ENCODE measurements at places on chromosomes 13 and 19.
A peak's percentile ranks its signal among the peaks of the same experiment; 100 is the strongest.

DNA sequence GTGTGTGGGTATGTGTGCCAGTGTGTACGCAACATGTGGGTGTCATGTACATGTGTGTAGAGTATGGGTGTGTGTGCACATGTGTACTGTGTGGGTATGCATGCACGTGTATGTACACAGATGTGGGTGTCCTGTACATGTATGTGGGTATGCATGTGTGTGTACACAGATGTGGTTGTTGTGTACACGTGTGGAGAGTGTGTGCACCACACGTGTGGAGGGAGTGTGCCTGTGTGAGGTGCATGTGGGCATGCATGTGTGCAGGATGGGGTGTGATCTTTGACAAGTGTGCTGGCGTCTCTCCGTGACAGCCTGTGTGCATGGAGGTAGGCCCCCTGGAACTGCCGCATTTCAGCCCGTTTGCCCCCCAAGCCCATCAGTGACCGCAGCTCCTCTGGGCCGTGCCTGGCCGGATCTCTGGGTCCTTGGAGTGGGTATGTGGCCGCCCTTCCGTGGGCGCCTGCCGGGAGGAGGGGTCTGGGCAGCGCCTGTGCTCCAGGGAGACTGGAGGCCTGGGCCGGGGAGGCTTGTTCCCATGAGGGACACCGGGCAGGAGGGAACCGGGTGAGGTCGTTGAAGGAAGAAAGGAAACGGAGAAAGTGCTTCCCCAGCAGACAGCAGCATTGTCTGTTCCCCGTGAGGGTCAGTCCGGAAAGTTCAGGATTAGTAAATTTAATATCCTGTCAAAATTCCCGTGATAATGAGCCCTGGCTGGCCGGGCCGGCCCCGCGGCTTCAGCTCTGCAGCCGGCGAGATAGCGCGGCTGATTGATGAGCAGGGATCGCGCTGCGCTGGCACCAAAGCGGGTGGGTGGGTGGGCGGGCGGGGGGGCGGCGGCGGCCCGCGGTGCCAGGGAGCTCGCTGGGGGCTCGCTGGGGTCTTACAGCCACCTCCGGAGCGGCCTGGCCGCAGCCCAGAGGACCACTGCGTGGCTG, 91.1 kb upstream of the SOX1 start:
- DNase-seq, result peak; percentile 40

DNA sequence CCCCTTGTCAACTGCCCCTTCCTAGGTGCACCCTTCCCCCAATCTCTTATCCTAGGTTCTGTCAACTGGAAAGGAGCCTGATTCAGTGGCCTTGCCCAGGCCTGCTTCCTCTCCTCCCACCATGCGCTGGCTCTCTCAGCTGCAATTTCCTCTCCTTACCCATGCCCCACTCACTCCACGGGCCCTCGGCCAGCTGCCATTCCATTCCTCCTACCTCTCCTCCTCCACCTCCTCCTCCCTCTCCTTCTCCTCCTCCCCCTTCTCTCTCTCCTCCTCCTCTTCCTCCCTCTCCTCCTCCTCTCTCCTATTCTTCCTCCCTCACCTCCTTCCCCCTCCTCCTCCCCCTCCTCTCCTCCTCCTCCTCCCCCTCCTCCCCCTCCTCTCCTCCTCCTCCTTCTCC, 9.6 kb upstream of the TIMM44 start:
- DNase-seq, result no peak

- DNase-seq, result no peak
These were observed 18.3 kb downstream of the KCNC3 start for GRCh38 chr19:50310759-50311465.

DNA sequence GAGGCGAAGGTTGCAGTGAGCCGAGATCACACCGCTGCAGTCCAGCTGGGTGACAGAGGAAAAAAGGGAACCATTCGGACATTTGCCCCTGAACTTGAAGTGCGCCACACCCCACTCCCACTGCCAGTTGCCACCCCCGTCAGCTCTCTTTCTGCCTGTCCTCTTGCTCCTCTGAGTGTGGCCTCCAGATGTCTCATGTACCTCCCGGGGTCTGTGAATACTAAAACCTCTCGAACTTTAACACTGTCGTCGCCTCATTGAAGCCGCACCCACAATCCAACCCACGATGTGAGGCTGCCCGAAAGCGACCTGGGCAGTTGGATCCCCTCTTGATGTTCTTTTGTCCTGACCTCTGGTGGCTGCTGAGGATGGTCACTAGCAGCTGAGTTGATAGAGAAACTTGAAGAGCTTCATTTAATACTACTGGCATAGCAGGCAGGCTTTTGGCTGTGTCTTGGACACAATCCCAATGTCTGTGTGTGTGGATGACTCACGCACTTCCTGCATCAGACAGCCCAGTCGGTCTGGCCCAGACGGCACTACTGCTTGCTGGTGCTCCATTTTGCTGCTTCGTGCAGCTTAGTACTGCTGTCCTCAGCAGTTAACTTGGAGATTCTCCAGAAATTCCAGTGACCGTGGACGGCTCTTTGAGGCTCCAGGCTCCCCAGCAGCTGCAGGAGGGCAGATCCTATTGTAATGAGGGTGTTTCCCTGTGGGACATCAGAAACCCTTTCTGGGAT, 4.2 kb downstream of the FPR3 start:
- DNase-seq, result peak; percentile 52

- DNase-seq, result no peak
These were observed 224.4 kb downstream of the LACC1 start for GRCh38 chr13:44104197-44104490.

GRCh38 chr13:64276232-64276631, 2860.6 kb upstream of the PCDH20 start:
- no peak for DNase-seq

GRCh38 chr19:16585808-16586476, 13.7 kb upstream of the SLC35E1 start:
- DNase-seq, result no peak

DNA sequence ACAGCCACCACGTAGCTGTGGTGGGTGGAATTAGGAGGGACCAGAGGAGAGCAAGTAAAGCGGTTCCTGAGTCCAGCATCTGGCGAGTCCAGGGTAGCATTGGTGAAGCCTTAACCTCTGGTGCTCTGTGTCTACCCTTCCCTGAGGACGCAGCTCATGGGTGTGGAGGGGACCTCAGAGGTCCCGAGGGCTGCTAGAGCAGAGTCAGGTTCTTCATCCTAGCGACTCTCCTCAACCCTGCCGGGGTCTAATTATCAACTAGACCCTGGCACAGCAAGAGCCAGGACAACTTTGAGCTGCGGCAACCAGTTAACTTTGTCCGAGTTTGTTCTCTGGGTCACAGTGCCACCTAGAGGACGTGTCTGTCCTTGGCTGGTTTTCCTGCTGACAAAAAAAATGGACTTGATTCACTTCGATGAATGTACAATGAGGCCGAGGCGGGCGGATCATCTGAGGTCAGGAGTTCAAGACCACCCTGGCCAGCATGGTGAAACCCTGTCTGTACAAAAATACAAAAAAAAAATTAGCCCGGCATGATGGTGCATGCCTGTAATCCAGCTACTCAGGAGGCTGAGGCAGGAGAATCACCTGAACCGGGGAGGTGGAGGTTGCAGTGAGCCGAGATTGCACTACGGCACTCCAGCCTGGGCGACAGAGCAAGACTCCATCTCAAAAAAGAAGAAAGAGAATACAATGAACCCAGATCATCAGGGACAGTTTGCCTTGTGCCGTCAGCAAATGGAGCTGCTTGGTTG, 25.0 kb downstream of the TSSK6 start:
- DNase-seq, result peak; percentile 85

DNA sequence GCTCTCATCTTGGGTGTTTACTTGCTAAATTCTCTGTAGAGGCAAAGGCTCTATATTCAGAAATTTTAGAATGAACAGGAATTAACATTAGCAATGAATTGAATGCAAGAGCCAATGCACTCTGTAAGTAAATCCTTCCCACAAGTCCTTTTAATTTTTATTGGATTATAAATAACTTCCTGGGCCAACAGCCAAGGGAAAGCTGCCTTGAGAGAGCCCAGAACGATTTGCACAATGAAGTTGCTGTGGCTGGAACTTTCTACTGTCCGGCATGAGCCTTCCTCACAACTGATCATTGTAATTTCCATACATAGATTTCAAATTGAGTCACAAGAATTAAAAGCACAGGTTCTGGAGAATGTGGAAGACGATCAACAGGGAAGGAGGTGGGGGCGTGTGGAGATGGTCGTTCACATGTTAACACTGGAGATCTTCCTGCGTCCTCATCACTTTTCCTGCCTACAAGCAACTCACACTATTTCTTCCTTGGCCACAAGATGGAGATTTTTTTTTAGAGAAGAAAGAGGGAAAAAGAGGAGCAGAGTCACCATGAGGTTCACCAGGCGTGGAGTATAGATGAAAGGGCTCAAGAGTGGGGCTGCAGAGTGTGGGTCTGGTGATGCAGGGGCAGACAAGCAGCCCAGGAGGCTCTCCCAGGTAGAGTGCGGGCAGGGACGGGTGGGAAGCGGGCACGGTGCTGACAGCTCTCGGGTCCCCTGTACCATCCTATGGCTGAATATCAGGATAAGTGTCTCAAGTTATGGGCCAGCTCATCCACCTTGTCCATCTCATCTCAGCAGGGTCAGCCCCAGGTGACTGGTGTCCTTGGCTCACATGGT, 110.7 kb downstream of the SOX1 start:
- DNase-seq, result no peak

- no peak for DNase-seq
These were observed 1.3 kb downstream of the BBC3 start for GRCh38 chr19:47229676-47230053.

- DNase-seq, result peak; percentile 65
These were observed 25.1 kb downstream of the RFX1 start for GRCh38 chr19:13981021-13981420.

DNA sequence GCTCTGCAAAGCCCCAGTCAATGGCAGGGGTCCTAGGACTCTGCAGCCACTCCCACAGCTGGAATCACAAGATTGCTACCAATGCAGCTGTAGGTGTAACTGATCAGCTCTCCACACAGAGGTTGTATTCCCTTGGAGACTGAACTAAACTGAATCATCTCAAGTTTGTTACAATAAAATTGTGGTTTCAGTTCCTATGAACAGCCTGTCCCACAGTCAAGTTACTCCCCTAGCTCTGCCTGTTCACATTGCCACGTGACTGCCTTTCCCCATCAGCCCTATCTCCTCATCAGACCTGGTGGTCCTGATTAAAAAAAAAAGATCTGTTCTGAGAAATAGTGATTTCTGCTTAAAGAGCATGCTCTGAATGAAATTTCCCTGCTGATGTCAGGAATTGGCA, 287.9 kb upstream of the NBEA start:
- no peak for DNase-seq

DNA sequence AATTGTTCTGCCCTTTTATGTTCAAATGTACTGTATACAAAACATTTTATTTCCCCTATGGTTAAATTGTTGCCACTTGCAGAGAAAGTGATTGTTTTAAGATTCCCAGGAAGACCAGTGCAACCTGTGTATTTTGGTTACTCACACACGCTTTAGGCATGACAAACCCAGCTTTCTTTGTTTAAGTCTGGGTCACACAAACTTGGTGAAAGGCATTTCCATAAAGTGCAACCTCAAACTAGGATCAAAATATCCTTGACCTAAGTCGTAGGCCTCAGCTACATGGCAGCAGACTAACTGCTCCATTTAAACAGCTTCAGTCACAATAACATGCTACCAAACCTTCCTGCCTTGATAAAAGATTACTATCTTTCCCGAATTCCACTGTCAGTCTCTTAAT, 639.0 kb upstream of the PRR20A start:
- DNase-seq, result no peak

GRCh38 chr13:76210262-76210661, 574.1 kb downstream of the LMO7 start:
- DNase-seq, result no peak

DNA sequence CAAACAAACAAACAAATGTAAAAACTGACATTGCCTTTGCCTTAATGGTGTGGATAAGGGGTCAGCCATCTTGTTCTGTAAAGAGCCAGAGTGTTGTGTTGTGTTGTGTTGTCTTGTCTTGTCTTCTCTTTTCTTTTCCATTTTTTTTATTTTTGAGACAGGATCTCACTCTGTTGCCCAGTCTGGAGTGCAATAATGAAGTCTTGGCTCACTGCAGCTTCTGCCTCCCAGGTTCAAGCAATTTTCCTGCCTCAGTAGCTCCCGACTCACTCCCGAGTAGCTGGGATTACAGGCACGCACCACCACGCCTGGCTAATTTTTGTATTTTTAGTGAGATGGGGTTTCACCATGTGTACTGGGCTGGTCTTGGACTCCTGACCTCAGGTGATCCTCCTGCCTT, 27.8 kb downstream of the TIMM13 start:
- DNase-seq, result no peak

GRCh38 chr13:98513837-98514236, 63.1 kb downstream of the STK24 start:
- no peak for DNase-seq

DNA sequence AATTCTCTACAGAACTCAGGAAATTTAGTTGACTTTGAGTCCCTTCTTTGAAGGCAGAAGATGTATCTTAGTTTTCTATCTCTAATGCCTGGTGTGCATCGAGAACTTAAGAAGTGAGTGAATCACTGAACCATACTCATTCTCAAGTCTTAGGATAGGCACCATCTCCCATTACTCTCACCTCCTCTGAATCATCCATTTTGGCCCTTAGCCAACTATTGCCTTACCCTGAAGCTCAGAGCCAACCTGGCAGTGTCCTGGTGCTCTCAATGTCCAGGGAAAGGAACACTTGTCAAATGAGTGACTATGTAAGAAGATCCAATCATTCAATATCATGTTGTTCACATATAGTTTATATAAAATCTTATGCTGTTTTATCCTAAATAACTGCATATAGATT, 146.6 kb downstream of the RGCC start:
- DNase-seq, result peak; percentile 37

- DNase-seq, result no peak
These were observed 19.5 kb downstream of the MAN2B1 start for GRCh38 chr19:12647047-12647446.

DNA sequence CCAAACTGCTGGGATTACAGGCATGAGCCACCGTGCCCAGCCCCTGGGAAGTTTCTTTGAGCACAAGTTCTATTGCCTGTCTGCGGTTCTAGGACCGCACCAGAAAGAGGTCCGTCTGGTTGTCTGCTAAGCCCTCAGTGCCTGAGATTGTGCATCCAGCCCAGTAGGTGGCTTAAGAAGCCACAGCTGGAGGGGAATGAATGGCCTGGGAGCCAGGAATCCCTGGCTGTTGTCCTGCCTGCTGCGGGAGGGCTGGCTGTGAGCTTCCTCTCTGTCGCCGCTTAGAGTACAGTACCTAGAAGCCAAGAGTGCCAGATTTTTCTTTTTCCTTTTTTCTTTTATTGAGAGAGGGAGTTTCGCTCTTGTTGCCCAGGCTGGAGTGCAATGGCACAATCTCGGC, 4.2 kb upstream of the TYK2 start:
- no peak for DNase-seq

DNA sequence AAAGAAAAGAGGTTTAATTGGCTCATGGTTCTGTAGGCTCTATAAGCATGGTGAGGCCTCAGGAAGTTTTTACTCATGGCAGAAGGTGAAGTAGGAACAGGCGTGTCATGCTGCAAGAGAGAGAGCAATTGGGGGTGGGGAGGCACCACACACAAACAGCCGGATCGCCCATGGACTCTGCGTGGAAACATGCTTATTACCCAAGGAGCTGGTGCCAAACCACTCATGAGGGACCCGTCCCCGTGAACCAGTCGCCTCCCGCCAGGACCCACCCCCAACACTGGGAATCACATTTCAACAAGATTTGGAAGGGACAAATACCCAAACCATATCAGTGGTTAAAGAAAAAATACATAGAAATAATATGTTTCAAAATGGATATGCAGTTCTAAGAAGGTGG, 174.6 kb upstream of the RNF113B start:
- DNase-seq, result no peak

- peak; percentile 84 for DNase-seq
These were observed 11.0 kb downstream of the TSHZ3 start for GRCh38 chr19:31338069-31338776.

GRCh38 chr13:48078251-48078656, 16.6 kb downstream of the MED4 start:
- no peak for DNase-seq

All from BE2C (cell line).